ENCODE measurements at places on chromosomes 12 and 14.

DNA sequence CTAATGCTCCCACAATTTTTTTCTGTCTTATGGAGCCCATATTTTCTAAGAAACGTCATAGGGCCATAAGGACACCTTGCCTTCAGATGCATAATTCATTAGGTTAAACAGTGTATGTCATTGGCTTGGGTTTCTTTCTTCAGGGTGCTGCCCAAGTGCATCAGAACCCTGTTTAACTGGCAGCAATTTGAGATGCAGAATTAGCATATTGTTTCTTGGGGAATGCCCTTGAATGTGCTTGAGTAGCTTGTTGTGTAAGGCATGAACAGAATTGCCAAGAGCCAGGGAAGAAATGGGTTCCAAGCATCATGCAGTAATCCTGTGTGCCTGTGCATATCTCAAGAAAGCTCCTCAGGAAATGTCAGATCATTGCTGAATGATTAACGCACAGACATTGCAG is 277.2 kb downstream of the SYT1 start:
- DNase-seq = no peak

- no peak for DNase-seq
Measured at GRCh38 chr12:79763766-79764452, 73.1 kb upstream of the PAWR start.

DNA sequence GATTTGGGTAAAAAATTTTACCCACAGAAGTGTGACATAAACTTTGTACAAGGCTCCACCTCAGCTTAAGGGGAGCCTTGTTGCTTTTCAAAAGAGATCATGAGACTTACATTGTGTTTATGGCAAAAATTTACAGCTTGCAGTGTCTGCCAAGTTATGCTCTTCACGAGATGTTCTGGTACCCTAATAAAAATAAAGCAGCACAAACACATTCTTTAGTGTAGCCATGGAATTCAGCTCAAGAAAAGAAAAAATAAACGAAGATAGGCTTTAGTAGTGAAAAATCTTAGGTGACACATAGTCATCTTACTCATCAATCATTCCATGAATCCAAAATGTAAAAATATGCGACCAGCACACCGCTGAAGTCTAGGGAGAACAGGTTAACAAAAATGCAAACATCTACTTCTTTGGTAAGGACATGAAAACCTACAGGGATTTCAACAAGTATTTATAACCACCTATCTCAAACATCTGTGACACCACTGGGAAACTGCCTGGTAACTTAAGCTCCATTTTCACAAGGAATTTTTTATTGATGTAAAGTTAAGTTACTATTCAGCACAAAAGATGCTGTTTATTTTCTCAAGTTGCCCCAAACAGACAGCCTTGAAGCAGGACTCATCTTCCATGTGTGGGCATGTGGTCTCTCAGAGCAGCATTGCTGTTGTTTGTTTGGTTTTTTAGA is 32.9 kb downstream of the DMAC2L start:
- no peak for DNase-seq

- no peak for DNase-seq
Measured at GRCh38 chr12:46574847-46575246, 202.3 kb upstream of the SLC38A2 start.

GRCh38 chr12:66910366-66910974 is 231.6 kb upstream of the GRIP1 start:
- DNase-seq = no peak

DNA sequence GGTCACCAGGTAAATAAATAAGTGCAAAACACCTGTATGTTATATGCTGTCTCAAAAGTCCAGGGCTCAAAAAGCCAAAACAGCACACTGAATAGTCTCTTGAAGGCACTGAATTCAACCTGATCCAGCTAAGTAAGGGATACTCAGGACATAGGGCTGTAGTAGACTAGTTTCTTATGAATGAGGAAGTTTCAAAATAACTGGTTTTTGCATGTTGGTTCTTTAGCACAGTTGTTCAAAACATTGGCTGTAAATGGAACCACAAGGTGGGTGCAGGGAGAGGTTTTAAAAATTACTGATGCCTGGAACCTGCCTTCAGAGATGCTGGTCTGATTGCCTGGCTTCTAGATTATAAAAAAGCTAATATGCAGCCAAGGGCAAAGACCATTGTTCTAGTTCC is 34.1 kb downstream of the NDUFA12 start:
- no peak for DNase-seq

DNA sequence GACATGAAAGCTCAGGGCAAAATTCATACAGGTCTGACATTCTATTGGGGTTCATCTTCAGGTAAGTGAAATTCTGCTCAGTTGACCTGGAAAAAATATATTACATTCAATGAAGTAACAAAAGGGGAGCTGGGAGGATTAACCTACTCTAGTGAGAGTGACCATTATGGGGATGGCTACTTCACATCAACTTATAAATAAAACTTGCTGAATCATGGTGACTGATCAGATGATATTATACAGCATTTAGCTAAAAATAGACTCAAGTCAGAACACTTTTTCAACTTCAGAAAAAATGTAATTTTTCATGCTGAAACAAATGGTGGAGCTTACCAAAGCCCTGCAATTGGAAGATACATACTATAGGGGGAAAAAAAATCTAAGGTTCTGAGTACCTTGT is 800.2 kb downstream of the FSCB start:
- no peak for DNase-seq

DNA sequence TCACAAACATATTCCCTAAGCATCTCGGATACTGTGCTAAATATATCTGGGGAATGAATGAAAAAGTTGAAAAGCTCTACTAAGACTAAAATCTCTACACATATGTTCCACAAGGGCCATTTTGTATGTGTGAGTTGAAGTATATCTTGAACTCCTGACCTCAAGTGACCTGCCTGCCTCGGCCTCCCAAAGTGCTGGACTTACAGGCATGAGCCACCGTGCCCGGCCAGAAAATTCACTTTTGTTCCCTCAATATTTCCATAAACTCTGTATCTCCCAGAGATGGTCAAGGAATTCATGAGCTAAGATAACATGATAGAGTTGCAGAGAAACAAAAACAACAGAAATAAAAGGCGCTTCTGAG is 1.5 kb upstream of the TUBA1C start:
- no peak for DNase-seq

DNA sequence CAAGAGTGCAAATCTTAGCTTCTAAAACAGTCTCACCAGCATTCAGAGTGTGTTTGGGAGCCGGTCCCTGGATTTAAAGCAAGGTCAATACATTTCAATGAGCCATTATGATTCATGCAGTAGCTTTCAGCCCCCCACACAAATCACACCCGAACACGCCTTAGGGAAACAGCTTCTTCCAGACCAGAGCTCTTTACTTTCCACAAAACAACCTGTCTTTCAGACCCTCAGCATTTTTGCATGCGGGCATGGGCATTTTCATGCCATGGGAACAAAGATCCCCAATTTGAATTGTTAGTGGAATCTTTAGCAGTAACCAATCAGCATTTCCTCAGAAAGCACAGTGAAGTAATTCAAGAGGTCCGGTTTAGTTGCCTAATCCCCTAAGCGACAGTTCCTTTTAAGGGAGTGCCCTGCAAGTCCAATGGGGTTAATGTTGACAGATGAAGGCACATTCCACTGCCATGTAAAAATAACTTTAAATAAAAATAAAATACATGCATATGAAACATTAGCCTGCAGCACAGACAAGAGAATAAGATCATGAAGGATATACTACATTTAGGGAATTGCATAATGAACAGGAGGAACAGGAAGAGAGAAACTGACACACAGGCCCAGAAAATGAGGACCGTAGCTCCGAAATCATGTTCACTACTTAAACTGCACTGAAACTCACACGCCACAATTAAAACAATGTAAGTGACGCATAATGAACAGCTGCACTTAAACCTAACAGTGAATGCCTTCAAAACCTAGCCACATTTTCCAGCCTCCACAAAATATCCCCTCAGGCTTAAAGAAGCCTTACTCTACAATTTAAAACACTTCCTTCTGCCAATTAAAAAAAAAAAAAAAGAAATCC is 4.0 kb downstream of the VPS37B start:
- no peak for DNase-seq

GRCh38 chr12:39764944-39765560 is 145.4 kb upstream of the ABCD2 start:
- no peak for DNase-seq
